Immature natural killer cell (primary cell): ENCODE measurements at places on chromosomes 1 and 21. TPM values are rescaled to one million over a fixed set of nuclear protein-coding genes. Genes with fewer than 3 reads are reported as not detected.

- DNase-seq: no peak
Measured at GRCh38 chr1:167312871-167313270, 92.2 kb downstream of the POU2F1 start.

GRCh38 chr1:100034470-100034869 is 64.7 kb downstream of the SLC35A3 start:
- peak; percentile 40 for DNase-seq

DNA sequence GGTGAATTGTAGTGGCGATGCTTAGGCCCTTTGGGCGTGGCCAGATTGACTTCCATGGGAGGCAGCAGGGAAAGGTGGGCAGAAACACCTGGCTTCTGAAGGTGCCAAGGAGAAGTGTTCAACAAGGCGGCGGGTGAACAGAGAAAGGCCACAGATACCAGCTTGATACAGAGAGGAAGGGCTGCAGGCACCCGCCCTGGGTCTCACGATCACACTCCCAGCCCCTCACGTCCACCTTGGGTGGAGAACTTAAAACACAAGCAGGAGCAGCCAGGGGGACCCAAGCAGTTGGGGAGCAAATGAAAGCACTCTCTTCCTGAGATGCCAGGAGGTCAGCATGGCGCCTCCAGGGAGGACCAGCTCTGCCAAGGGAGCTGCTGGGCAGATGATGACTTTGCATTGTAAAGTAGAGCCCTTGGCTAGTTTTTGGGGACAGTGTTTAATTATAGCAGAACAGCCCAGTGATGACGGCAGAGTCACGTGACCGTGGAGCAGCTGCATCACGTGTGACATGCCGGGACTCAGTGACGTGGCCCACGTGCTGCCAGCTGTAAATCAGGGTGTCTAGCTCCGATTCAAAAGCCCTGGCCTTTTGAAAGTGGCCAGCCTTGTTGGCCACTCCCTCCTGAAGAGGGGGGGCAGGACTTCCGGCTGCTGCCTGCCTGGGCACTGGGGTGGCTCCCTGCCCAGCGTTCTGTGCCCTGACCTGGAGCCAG is 19.0 kb downstream of the SLC37A1 start:
- DNase-seq: no peak

DNA sequence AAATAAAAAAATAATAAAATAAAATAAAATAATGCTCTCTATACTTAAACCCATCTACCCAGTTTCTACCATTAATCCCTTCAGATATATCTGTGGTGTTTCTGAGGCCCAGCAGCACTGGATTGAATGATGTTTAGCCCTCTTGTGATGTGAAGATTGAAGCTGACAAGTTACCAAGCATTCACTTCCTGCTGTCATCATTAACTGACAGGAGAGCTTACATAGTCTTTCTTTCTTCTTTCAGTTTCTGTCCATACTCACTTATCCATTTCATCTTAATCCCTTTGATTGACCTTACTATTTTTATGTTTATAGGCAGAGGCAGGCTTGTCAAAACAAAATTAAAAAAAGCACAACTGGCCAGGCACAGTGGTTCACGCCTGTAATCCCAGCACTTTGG is 38.8 kb upstream of the PGD start:
- no peak for DNase-seq

GRCh38 chr1:41726899-41727748 is 191.6 kb downstream of the HIVEP3 start:
- peak; percentile 50 for DNase-seq

FCRL2 gene
- not detected for polyA plus RNA-seq

TDRD5 gene
- not detected for polyA plus RNA-seq

USP25 gene
- polyA plus RNA-seq: 12.1 TPM

BLACAT1 gene
- not detected for polyA plus RNA-seq

ATP6V1G3 gene
- not detected for polyA plus RNA-seq
